ENCODE measurements at places on chromosomes 7 and 10.

DNA sequence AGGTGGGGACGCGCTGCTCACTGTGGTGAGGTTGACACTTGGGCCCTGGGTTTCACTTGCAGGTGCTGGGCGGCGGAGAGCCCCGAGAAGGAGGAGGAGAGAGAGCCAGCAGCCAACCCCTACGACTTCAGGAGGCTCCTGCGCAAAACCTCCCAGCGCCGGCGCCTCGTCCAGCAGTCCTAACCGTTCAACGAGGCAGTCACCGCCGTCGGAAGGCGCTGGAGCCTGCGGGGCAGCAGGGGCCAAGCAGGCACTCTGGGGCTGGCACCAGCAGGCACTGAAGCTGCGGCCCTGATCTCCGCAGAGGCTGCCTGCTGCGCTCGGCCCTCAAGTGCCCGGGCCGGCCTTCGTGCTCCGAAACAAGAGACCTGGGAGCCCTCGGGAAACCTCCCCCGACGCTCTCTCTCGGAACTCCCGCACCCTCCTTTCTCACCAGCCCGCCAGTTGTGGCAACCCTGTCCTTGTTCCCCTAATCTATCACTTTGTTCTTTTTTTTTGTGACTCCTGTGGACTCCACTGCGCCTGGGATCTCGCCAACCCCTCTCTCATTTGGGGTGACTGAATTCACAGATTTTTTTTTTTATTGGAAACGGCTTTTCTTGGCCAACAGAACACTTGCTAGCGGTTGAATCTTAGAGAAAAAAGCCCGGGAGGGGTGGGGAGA, 4.7 kb upstream of the GAD2 start:
- no peak for DNase-seq

GRCh38 chr10:106826716-106827115, 337.8 kb downstream of the SORCS1 start:
- DNase-seq: no peak

GRCh38 chr7:29483219-29484104, 80.2 kb upstream of the PRR15 start:
- no peak for DNase-seq

DNA sequence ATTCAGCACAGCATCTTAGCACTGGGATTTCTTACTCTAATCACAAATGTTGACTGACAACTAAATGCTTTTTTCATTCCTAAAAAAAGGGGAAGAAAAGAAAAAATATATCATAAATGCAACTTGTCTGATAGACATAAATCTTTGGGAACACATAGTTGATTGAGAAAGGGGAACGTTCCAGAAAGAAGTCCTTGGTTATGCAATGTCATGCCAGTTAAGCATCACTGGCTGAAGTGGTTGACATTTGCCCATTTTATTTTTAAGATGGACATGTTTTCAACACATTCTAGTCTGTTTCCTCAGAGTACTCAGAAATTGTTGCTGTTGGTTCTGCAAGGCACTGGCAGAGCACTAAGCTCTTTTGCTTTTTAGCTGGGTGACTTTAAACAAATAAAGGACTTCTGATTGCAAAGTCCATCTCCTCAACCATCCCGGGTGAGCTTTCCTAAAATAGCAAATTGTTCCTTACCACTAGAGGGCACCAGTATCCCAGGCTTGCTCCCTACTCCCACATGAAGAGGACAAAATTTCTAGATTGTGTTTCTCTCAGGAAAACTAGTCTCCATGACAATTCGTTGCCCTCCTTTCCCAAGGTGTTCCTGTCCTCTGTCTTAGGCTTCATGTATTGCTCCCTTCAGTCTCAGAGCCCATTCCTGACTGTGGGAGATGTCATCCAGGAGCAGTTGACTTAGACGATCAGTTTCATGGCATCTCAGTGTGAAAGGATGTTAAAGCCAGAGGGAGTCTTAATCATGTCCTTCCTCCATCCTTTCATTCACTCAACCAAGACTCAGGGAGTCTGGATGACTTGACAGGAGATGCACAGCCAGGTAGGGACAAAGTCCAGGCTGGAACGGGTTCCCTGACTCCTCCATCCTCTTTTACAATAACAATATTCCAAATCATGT, 23.9 kb downstream of the OPALIN start:
- no peak for DNase-seq

DNA sequence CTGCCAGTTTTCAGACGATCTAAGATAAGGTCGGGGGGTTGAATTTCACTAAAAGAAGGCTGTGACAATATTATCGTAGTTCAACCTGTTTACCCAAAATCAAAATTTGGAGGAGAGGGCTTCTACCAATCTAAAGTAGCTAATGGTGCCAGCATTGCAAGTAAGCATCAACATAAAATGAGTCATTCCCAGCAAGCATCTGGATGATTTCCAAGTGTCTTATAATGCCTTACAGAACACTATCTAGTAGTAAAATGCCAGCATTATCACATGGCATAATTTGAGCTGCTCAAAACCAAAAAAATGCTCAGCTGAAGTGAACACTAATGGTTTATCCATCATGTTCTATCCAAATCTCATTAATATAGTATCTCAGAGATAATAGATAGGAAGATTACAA, 1193.9 kb downstream of the DNAJB9 start:
- DNase-seq: no peak

- DNase-seq: no peak
These were observed 21.6 kb upstream of the KLF6 start for GRCh38 chr10:3806603-3807002.

DNA sequence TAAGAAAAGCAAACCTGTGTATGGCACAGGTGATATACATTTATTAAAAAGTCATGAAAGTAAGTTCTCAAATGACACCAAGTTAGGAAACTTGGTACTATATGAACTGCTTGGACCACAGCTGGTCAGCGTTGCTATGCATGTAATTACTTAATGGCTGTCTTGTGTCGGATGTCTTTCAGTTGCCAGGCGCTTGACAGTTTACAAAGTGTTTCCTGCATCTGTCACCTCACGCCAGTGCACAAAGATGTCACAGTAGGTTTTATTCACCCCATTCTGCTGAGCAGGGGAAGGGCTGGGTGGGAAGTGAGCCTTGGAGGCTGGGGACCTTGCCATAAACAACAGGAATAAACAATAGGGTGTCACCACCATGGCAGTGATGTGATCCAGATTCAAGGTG, 35.8 kb downstream of the ADAM12 start:
- no peak for DNase-seq

- DNase-seq: peak; percentile 84
These were observed 1.3 kb downstream of the KDM7A start for GRCh38 chr7:140175221-140176121.

DNA sequence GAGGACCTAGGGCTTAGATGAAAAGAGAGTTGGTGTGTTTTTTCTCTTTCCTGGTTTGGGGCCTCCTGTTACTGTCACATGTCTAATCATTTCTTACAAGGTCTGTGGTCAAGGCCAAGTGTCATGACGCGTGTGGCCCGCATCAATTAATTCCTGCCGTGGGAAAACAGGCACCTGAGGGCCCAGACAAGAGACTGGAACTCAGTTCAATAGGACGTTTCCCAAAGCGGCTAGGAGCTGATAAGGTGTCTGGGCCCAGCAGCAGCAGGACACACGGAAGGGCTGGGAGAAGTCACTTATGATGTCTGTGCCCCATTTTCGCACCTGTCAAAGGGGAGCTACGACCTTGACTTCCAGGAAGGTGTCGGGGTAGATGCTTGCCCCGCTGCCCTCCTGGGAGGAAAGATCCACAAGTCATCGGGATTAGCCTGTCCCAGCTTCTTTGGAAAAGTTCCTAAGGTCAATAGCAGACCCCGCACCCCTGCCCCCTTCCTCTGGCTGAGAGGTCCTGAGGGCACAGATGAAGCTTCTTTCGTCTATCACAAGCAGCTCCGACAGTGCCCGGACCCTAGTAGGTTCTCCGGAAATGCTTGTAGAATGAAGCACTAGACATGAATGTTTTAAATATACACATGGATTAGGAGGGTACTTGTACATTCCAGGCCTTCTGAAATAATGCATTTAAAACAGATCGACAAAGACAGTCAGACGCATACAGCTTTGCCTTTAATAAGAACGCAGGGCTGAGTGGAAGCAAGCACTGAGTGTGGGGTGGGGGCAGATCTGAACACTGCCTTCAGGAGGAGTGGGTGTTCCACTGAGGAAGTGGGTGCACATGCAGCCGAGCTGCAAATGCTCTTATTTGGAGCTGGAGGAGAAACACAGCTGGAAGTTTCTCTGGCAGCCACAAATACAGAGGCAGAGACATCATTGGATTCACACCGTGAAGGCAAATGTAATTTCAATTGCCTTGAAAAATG, 237.5 kb upstream of the GRB10 start:
- no peak for DNase-seq

DNA sequence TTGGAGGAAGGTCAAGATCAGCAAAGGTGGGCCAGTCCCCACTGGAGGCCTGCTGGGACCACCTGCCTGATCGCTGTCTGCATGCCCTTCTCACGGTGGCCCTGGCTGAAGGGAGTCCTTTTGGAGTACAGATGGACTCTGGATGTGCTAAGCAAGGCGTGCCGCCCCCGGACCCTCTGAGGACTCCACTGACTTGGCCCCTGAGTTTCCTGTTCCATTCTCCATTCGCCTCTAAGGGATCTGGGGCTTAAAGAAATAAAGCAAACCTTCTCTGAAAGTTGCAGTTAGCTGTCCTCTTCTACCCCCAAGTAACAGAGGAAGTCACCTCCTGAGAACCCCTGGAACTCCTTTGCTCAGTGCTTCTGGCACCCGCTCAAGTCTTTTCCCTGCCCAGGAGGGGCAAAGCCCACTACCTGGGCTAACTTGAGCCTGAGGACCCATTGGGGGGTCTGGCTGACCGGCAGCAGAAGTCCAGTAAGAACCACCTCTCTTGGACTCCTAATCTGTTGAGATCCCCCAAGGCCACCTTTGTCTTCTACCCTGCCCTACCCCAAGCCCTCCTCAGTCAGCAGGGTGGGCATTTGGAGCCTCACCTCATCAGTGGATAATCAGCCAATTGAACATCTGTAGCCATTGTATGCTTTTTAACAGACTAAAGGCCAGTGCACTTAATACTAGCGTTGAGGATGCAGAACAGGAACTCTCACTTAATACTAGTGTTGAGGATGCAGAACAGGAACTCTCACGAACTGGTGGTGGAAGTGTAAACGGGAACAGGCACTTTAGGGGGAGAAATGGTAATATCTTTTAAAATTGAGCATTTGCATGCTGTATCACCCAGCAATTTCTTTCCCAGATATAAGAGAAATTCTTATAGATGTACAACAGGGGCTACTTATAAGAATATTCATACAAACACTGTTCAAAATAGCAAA, 2.2 kb downstream of the TBATA start:
- no peak for DNase-seq

DNA sequence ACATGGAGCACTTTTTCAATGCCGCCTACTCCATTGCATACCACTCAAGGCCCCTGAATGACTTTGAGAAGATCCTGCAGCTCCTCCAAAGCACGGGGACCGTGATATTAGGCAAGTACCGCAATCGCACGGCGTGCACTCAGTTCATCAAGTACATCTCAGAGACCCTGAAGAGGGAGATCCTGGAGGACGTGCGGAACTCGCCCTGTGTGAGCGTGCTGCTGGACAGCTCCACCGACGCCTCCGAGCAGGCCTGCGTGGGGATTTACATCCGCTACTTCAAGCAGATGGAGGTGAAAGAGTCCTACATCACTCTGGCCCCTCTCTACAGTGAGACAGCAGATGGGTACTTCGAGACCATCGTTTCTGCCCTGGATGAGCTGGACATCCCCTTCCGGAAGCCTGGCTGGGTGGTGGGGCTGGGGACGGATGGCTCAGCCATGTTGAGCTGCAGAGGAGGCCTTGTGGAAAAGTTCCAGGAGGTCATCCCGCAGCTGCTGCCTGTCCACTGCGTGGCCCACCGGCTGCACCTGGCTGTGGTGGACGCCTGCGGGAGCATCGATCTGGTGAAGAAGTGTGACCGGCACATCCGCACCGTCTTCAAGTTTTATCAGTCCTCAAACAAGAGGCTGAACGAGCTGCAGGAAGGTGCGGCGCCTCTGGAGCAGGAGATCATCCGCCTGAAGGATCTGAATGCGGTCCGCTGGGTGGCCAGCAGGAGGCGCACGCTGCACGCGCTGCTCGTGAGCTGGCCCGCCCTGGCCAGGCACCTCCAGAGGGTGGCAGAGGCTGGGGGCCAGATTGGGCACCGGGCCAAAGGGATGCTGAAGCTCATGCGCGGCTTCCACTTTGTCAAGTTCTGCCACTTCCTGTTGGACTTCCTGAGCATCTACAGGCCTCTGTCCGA, 12.7 kb upstream of the ATP6V0E2 start:
- no peak for DNase-seq

All from activated CD4-positive, alpha-beta T cell treated with anti-CD3 and anti-CD28 coated beads, Interleukin-2, amount 50 U/mL, for 4 hours (primary cell).